ENCODE measurements at places on chromosomes 2 and 18.

GRCh38 chr18:9482790-9483189 lies 7.5 kb downstream of the RALBP1 start:
- DNase-seq: no peak

GRCh38 chr18:21747764-21748693 lies 7.4 kb downstream of the MIB1 start:
- no peak for DNase-seq

DNA sequence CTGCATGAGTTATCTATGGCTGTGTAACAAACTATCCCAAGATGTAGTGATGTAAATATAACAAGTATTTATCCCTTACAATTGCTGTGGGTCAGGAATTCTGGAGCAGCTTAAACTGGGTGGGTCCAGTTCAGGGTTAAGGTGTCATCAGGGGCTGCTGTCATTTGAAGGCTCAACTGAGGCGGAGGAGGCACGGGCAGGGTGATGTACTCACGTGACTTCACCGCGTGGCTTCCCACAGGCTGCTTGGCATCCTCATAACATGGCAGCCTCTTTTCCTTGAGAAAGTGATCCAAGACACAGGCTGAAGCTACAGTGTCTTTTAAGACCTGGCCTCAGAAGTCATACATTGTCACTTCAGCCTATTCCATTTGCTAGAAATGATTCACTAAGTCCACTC lies 125.8 kb downstream of the PTGR3 start:
- no peak for DNase-seq

DNA sequence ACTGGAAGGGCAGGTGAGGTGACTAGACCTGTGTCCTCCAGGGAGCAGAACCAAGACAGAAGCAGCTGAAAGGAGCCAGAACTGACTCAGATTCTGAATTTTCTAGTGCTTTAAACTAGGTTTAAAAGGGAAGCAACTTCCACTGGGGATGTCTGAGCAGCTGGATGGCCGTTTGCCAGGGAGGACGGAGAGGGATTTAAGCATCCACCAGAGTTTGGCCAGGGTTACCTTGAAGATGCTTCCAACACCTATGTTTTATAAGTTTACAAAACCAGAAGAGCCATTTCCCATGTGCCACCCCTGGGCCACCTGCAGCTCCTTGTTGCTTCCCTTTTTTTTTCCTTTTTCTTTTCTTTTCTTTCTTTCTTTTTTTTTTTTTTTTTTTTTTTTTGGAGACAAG lies 48.6 kb upstream of the RBM44 start:
- no peak for DNase-seq

GRCh38 chr2:39510140-39510539 lies 73.1 kb upstream of the MAP4K3 start:
- no peak for DNase-seq
